ENCODE measurements at places on chromosomes 16 and 17.

DNA sequence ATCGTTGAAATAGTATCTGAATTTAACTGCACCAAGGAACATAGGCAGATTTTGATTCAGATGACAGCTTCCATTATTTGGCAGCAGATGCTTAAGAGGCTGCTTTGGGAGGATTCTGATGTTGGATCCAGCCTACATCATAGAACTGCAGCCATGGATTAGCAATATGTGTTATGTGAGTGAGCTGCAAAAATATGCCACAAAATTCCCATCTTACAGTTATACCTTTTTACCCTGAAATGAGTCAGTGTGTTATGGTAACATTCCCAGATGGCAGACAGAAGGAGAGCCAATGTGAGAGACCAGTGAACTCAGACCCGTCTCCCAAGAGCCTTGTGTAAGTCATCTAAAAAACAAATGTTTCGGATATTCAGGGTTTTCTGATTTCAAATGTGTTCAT is 206.1 kb downstream of the CDH13 start:
- DNase-seq: no peak

DNA sequence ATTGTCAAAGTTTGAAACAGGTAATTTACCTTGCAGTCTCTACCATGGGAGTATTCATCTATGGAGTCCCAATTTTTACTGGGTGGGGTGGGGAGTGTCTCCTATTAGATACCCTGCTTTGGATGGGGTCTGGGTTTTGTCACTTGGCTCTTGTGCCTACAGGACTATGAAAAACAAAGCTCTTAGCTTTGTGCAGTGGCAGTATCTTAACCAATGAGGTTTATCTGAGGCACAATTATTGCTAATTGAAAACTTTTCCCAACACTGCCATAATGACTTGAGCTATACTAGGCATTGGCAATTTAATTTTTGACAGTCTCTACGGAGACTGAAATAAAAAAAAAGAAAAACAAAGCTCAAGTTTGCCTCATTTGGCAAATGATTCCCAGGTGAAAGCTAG is 3.8 kb upstream of the ZFP90 start:
- DNase-seq: no peak

- no peak for DNase-seq
These were observed 587 bp upstream of the CDK5R1 start for GRCh38 chr17:32486111-32486700.

DNA sequence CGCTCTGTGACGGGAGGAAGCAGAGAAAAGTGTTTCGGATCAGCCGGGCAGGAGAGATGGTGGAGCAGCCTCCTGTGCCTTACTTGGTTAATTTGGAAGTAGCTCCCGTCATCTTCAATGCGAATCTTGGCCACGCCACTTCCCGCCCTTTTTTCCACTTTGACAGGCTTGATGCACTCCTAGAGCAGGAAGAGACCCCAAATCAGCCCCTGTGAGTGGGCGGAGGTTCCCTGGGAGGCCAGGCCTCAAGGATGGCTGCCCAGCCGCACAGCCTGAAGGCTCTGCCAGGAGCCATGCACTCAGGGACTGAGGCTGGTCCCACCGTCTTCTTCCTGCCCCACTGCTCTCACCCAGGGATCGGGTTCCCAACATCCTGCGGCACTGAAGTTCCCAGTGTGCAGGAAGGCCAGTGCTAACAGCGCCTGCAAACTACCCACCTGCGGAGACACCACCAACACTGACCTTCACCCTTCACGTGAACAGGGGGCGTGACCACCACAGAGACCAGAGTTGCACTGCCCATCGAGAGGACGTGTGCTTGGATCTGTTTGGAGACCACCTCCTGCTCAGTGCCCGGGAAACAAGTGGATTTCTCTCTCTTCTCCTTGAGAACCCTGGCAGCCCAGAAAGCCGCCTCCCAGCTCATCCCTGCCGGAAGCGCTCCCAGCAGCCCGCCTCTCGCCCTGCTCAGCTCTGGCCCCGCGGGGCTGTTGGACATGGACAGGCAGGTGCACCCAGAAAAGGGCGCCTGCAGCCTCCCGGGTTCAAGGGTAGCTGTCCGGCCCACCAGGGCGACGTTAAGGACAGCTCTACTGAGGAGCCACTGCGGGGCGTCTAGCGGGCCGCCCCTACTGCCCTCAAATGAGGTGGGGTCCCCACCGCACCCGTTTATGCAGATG is 988 bp downstream of the CIAO3 start:
- no peak for DNase-seq

- DNase-seq: no peak
These were observed 164.4 kb upstream of the TBX2 start for GRCh38 chr17:61235001-61235826.

DNA sequence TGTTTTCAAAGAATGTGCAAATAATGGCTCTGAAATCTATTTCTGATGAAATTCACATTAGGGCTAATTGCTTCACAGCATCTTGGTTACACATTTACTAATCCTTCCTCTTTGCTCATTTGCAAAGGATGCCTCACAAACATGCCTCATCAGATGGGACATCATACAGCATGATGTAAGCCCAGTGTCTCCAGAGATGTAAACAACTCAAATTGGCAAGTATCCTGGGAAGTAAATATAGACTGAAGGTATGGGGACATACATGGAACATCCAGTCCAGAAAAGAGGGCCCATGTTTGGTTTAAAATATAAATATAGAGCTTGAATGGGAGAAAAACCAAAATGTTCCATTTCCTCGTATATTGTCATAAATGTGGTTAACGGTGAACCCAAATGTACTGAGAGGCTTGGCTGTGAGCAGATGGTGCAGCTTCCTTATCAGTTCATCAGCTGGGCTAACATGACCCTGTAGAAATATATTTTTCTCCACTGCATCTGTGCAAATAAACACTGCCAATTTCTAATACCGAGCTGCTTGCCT is 142.9 kb upstream of the NUDT7 start:
- DNase-seq: no peak

- DNase-seq: no peak
These were observed 704 bp downstream of the ASIC2 start for GRCh38 chr17:33292201-33292980.

DNA sequence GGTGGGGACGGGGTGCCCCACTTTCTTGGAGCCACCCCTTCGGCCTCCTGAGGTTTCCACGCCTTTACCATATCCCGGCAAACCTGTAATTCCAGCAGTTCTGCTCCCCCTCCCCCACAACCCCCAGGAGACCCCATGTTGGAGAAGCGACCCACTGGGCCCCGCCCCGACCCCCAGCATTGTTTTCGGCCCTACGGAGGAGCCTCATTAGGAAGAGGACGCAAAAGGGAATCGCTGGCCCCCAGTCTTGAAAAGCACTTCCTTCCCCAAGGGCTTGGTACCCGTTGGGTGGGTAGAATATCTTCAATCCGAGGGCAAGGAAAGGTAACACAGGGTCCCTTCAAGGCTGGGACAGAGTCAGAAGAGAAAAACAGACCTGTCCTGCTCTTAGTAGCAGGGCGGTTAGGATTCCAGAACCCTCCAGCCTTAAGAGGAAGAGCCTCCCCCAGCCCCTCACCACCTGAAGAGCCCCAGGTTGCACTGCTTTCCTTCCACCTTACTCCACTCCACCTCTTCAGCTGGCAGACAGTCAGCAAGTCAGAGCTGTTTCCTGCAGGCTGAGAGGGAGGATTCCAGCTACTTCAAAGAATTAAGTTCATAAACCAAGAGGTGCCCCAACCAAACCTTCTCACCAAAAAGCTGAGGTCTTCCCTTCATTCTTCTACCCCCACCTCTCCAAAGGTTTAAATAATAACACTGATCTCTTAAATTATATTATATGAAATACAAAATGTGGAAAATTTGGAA is 803 bp upstream of the TLCD2 start:
- DNase-seq: no peak

GRCh38 chr16:5873221-5873620 is 775.6 kb upstream of the EEF2KMT start:
- no peak for DNase-seq

- no peak for DNase-seq
These were observed 12.0 kb downstream of the TBC1D24 start for GRCh38 chr16:2486645-2487516.

DNA sequence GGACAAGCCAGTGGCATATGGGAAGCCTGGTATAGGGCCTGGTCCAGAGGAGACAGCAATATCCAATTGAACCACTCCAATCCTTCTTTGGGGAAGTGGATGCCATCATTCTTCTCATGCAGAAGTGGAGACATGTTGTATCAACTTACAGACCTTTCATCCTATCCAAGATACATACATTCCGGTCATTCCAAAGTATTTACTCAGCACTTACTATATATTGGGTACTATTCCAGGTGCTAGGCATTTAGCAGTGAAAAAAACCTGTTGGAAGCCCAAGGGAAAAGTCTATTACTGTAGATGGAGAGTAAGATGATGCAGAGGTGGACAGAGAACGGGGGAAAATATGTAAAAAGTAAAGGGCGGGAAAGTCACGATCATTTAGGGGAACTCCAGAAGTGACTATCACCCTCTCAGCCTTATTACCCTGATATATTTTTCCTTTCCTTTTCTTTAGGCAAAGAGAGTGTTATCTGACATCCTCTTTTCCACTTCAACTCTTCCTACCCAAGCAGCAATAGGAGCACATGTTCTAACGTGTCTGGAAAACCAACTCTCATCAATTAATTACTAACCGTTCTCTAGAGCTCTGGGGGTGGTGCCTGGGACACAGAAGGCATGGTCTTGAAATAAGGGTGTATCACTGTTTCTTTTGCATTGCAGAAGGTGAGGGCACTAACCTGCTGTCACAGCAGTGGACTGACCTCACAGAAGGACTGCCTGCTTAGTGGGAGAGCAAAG is 210.1 kb upstream of the MAF start:
- no peak for DNase-seq

DNA sequence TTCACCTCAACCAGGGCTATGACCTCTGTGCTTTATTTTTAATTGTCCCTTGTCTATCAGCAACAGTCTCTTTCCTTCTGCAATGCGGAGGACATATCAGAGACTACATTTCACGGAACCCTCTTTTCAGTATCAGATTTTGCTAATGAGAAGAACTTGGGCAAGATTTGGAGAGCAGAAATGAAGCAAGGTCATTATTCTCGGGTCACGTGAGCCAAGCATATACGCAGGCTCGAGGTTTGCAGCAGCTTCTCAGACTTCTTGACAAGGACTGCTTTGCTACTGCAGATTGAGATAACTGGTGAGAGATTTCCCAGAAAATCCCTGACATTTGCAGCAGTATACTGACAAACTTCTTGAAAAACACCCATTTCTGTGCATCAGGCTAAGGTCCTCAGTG is 30.4 kb downstream of the ABCA10 start:
- DNase-seq: no peak

Data from kidney epithelial cell (primary cell).